Smooth muscle cell of the pulmonary artery (primary cell): ENCODE measurements at places on chromosomes 12 and 14. TPM values are rescaled to one million over a fixed set of nuclear protein-coding genes. Genes with fewer than 3 reads are reported as not detected.

MYF6 gene
- not detected in 2 replicates for total RNA-seq

DDX51 gene
- 6.2 and 10.0 TPM in 2 replicates for total RNA-seq

CCDC177 gene
- not detected in 2 replicates for total RNA-seq

GPR65 gene
- 0.07 and 0.26 TPM in 2 replicates for total RNA-seq

ADAMTS20 gene
- total RNA-seq, result not detected in 2 replicates

DDX47 gene
- total RNA-seq, result 51.3 and 62.0 TPM in 2 replicates

UBE3B gene
- total RNA-seq, result 62.2 and 65.1 TPM in 2 replicates

TSPAN19 gene
- total RNA-seq, result not detected in 2 replicates

MIP gene
- 0.13 TPM in 1 of 2 replicates, not detected in the other for total RNA-seq

CD4 gene
- total RNA-seq, result 0.26 and 13.2 TPM in 2 replicates

OR6C2 gene
- not detected in 2 replicates for total RNA-seq

NPFF gene
- not detected in 2 replicates for total RNA-seq

POTEM gene
- not detected in 2 replicates for total RNA-seq

PLEKHH1 gene
- total RNA-seq, result 0.20 and 0.36 TPM in 2 replicates

LRP1-AS gene
- 0.20 TPM in 1 of 2 replicates, not detected in the other for total RNA-seq

FAM181A gene
- total RNA-seq, result not detected in 2 replicates

DRAM1 gene
- 32.7 and 85.3 TPM in 2 replicates for total RNA-seq

MANSC4 gene
- total RNA-seq, result not detected in 2 replicates

PGAM5 gene
- total RNA-seq, result 24.4 and 38.9 TPM in 2 replicates

IAPP gene
- 0.10 TPM in 1 of 2 replicates, not detected in the other for total RNA-seq

POTEG gene
- total RNA-seq, result not detected in 2 replicates

TCL1B gene
- total RNA-seq, result not detected in 2 replicates

ACVRL1 gene
- 6.2 and 31.9 TPM in 2 replicates for total RNA-seq

ABHD4 gene
- 37.9 and 38.4 TPM in 2 replicates for total RNA-seq

MYO1A gene
- total RNA-seq, result under 0.01 and 0.53 TPM in 2 replicates

RNASE3 gene
- not detected in 2 replicates for total RNA-seq

DAO gene
- total RNA-seq, result not detected in 2 replicates

NR1H4 gene
- total RNA-seq, result 0.23 TPM in 1 of 2 replicates, not detected in the other

ACOT4 gene
- 0.76 and 0.98 TPM in 2 replicates for total RNA-seq

DBX2 gene
- total RNA-seq, result not detected in 2 replicates

FAM186B gene
- total RNA-seq, result 0.20 and 0.40 TPM in 2 replicates

TTC5 gene
- total RNA-seq, result 16.2 and 17.1 TPM in 2 replicates

SLC38A4 gene
- 0.39 and 0.56 TPM in 2 replicates for total RNA-seq

GPR84 gene
- 0.07 and 0.13 TPM in 2 replicates for total RNA-seq

OR6C65 gene
- not detected in 2 replicates for total RNA-seq

PPP4R4 gene
- 0.33 and 1.4 TPM in 2 replicates for total RNA-seq

CNIH1 gene
- total RNA-seq, result 192 and 221 TPM in 2 replicates

GOLT1B gene
- 54.5 and 72.9 TPM in 2 replicates for total RNA-seq

CAPZA3 gene
- total RNA-seq, result not detected in 2 replicates

GDF3 gene
- total RNA-seq, result not detected in 2 replicates

SLC24A4 gene
- total RNA-seq, result not detected in 2 replicates

DEPDC4 gene
- total RNA-seq, result 0.46 and 1.1 TPM in 2 replicates

SLC17A8 gene
- total RNA-seq, result not detected in 2 replicates

GALNT9 gene
- 0.07 and 0.86 TPM in 2 replicates for total RNA-seq

TBK1 gene
- 26.2 and 27.7 TPM in 2 replicates for total RNA-seq

SERPINA9 gene
- not detected in 2 replicates for total RNA-seq

PNN gene
- 11.5 and 13.5 TPM in 2 replicates for total RNA-seq

DEGS2 gene
- total RNA-seq, result 0.07 and 0.26 TPM in 2 replicates

KRT74 gene
- total RNA-seq, result not detected in 2 replicates

A2M gene
- total RNA-seq, result 4.2 and 19.2 TPM in 2 replicates

VTI1B gene
- total RNA-seq, result 80.2 and 83.6 TPM in 2 replicates

EFS gene
- total RNA-seq, result 4.7 and 15.0 TPM in 2 replicates

MSI1 gene
- total RNA-seq, result 0.20 TPM in 1 of 2 replicates, not detected in the other

CLEC7A gene
- total RNA-seq, result not detected in 2 replicates

CMKLR1 gene
- 2.9 and 5.4 TPM in 2 replicates for total RNA-seq
